ENCODE measurements at places on chromosomes 13 and 19.

DNA sequence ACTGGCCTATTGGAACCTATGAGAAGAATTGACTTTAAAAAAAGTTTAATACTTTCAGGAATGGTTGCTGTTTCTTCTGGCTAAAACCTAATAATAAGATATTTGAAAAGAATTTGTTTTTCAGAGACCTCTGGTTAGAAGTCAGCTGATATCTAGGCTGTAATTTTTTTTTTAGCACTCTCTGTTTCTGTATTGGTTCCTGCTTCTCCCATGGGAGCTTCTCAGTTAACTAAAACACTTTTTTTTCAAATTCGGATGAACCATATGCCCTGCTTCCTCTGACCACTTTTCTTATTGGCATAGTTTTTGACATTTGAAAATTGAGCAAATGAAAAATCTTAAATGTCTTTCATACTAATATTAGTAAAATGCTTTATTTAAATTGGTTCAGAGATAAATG lies 163.5 kb upstream of the SLC10A2 start:
- no peak for DNase-seq

DNA sequence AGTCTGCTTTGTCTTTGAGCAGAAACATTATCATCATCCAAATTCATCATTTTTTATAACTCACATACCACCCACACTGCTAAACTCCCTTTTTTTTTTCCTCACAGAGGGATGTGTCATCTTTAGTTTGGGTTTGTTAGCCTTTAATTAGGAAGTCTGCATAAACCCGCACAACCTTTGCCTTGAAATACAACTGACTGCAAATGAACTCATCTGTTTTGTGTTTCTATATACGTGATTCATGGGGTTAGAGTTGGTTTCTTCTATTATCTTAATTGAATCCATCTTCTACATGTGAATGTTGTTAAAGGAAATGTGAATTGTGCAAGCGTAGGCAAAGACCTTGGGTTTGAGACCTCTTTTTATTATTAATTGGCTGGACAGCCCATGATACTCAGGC lies 102.7 kb downstream of the SLAIN1 start:
- DNase-seq, result no peak

GRCh38 chr19:12884926-12885748 lies 1.9 kb downstream of the KLF1 start:
- peak; percentile 80 for DNase-seq

DNA sequence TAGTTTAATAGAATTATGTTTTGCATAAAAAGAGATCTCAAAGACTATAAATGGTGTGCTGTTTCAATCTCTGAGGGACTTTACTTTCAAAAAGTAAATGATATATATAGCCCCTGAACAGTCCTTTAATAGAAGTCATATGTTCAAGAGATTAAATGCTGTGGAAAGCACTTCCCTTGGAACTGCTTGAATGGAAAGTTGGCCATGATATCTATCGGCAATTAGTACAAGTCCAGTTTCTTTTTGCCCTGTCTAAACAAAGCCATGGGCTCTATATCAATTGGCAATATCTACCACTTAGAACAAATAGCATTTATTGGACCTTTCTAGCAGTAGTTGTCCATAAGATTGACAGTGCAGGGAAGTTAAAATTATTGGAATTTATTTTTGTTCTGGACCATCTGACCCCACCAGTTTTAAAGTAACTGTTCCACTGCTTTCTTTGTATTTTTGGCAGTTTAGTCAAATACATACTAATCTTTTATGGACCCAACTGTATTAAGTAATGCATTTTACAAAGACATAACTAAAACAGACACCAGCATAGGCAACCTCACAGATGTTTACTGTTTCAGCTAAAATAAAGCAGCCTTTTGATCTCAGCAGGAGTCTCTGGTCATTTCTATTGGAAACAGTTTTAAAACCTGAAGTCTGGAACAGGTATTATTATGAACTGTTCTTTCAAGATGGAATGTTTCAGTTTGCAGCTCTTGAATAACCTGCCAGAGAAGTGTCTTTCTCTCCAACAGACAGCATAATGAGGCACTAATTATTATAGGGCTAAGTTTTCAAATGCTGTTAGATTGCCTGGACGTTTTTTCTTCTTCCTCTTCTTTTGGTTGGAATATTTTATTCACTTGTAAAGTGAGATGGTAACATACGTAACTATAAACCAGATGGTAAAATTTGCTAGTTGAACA lies 282.6 kb downstream of the DCLK1 start:
- no peak for DNase-seq

- DNase-seq, result no peak
Observed at GRCh38 chr13:86155756-86156155, 356.5 kb upstream of the SLITRK6 start.

DNA sequence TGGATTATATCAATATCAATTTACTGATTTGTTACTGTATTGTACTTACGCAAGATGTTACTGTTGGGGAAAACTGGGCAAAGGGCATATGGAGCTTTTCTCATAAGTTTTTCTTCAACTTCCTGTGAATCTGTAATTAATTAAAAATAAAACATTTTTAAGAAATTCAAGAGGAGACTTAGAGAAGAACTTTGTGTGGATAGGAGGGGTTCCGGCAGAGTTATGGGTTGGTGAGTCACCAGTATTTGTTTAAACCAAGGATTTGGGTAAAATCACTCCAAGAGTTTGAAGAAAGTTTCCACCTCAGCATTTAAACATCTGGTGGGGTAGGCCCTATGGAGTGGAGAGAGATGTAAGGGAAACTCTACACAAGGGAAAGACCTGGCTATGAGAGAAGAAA lies 379.6 kb downstream of the TSHZ3 start:
- DNase-seq, result no peak

DNA sequence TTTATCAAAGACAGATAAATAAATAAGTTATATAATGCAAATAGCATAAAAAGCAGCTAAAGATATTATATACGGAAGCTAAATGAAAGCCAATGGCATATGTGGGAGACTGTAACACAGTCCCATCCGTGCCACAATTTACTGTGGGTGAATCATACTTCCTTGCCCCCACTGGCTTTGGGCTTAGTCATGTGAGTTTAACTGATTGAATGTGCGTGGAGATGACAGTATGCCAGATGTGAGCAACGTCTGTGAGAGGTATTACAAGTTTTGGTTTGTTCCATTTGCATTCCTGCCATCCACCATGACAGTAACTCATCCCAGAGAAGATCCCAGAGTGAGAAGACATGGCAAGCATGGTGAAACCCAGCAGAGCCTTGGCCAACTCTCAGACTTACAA lies 340.0 kb downstream of the SUCLA2 start:
- no peak for DNase-seq

Measured in memory B cell (primary cell).